ENCODE measurements at places on chromosomes 5 and 9. TPM values are rescaled to one million over a fixed set of nuclear protein-coding genes. Genes with fewer than 3 reads are reported as not detected.

Gene C5orf15
- total RNA-seq, result 28.0 TPM

GRCh38 chr5:59575648-59576445 is 317.7 kb downstream of the PDE4D start:
- no peak overlapping the region for H3K4me3 ChIP-seq
- no peaks in the 10 kb centered on the region for H3K36me3 ChIP-seq
- DNase-seq, result no peak

GRCh38 chr5:10528056-10528816 is 35.6 kb upstream of the ANKRD33B start:
- DNase-seq, result no peak
- no peak overlapping the region for H3K4me3 ChIP-seq
- no peaks in the 10 kb centered on the region for H3K4me1 ChIP-seq
- H3K27ac ChIP-seq, result no peak overlapping the region
- no peaks in the 10 kb centered on the region for H3K27me3 ChIP-seq

Gene MXD3
- 0.51 TPM for total RNA-seq

Gene CNTFR
- total RNA-seq, result not detected

DNA sequence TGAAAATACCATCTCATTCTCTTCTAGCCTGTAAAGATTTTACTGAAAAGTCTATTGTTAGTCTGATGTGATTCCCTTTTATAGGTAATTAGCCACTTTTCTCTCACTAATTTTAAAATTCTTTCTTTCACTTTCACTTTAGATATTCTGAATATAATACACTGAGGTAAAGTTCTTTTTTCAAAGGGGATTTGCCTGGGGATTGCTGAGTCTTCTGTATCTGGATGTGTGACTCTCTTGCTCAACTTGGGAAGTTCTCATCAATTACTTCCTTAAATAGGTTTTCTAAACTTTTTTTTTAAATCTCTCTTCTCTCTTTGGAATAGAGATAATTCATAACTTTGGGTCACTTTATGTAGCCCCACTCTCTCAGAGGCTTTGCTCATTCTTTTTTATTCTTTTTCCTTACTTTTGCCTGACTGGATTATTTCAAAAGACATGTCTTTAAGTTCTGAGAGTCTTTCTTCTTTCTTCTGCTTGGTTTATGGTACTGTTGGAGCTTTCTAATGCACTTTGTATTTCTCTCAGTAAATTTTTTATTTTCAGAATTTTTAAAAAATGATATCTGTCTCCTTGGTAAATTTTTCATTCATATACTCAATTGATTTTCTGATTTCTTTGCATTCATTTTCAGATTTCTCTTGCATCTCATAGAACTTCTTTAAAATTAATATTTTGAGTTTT is 55.9 kb upstream of the IL12B start:
- H3K27ac ChIP-seq, result no peak overlapping the region
- DNase-seq, result no peak
- H3K36me3 ChIP-seq, result no peaks in the 10 kb centered on the region
- H3K27me3 ChIP-seq, result no peaks in the 10 kb centered on the region

Gene ZNF608
- 1,086 TPM for total RNA-seq

Gene DOK3
- total RNA-seq, result 7.7 TPM

- H3K4me1 ChIP-seq, result no peaks in the 10 kb centered on the region
- H3K27me3 ChIP-seq, result no peaks in the 10 kb centered on the region
- H3K4me3 ChIP-seq, result no peak overlapping the region
- no peak overlapping the region for H3K27ac ChIP-seq
Observed at GRCh38 chr5:95801532-95801931, 21.0 kb downstream of the GLRX start.

- DNase-seq, result peak; percentile 80
- no peaks in the 10 kb centered on the region for H3K27me3 ChIP-seq
- peak within 1 kb of the TSS; percentile 100 for H3K27ac ChIP-seq
- peaks cover 4% of the 10 kb centered on the region for H3K4me1 ChIP-seq
- peak within 1 kb of the TSS; percentile 50 for H3K4me3 ChIP-seq
Observed at GRCh38 chr5:78648359-78649210, at the start of gene LHFPL2. LHFPL2 (minus strand) TSS chr5:78648772; CDS start chr5:78510213, 138,559 bp downstream.
